ENCODE measurements at places on chromosomes 7 and 10.
A peak's percentile ranks its signal among the peaks of the same experiment; 100 is the strongest.

GRCh38 chr7:30157204-30157603, 22.4 kb downstream of the MTURN start:
- no peak for DNase-seq

- no peak for DNase-seq
Observed at GRCh38 chr10:62538606-62539005, 164.4 kb downstream of the ZNF365 start.

DNA sequence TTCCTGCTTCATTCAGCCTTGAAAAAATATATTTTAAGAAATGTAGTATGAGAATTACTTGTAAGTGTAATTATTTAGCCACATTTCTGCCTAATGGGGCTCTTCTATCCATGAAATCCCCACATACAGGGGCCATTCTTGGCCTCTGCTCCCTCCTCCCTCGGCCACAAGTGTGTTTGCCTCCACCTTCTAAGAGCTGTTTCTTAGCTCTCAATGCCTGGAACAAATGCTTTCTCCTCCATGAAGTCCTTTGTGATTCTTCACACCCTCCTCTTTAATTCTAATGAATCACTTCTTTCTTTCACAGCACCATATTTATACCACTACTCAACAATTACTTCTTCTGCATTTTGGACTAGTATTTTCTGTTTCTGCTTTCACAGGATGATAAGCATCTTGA, 88.8 kb upstream of the BET1 start:
- DNase-seq = no peak

DNA sequence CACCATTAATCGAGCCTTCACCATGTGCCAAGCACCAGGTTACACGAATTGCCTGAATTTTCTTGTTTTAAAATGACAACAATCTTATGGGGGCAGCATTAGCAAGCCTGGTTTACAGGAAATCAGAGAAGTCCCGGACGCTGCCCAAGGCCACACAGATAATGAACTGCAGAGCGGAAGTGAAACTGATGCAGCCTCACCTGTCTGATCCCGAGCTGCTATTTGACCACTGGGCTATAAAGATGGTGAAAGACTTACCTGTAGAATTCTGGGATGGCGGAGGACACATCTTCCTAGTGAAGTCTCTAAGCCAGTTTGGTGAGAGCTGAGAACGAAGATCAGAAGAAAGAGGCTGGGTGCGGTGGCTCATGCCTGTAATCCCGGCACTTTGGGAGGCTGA, 21.7 kb upstream of the GALNTL5 start:
- no peak for DNase-seq

GRCh38 chr10:3625959-3626751, 158.9 kb downstream of the KLF6 start:
- DNase-seq = no peak

DNA sequence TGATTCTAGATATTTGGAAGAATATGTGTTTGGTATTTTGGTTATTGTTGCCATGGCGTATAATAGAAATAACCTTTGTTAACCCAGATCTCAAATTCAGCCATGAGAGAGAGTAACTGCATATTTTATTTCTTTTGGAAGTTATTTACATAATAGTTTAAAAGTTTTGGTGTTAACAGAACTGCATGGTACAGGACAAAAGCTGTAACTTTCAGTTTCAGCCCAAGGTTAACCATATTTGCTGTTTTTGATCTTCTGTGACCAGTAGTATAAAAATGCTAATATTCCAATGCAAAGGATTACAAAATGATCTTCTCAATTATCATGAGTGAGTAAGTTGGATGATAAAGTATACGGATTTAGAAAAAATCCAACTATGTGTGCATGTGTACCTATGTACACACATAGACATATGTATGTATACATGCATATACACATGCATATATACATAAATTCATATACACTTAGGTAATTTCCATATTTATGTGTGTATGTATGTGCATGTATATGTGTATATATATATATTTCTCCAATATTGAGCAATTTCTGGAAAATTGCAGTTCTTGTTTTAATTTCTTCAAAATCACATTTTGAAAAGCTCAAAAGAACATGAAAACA, 38.0 kb upstream of the PIP4K2A start:
- no peak for DNase-seq

- DNase-seq = no peak
Observed at GRCh38 chr7:113775401-113775800, 143.4 kb downstream of the PPP1R3A start.

DNA sequence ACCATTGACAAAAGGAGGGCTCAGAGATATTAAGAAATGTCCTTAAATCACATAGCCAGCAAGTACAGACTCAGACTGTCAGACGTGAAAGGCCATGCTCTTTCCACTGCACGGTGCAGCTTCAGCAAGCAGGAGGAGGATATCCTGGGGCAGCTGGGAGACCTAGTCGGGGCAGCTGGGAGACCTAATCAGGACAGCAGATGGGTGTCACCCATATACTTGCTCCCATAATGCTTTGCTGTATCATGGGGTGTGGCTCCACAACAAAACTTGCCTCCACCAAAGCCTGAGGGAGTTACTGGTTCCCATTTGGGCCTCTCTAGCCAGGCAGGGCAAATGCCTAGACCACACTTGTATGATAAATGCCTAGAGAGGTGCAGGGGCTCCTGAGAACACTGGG, 55.4 kb downstream of the GRID1 start:
- no peak for DNase-seq

- no peak for DNase-seq
Observed at GRCh38 chr10:42979721-42980467, 97.0 kb upstream of the RET start.

DNA sequence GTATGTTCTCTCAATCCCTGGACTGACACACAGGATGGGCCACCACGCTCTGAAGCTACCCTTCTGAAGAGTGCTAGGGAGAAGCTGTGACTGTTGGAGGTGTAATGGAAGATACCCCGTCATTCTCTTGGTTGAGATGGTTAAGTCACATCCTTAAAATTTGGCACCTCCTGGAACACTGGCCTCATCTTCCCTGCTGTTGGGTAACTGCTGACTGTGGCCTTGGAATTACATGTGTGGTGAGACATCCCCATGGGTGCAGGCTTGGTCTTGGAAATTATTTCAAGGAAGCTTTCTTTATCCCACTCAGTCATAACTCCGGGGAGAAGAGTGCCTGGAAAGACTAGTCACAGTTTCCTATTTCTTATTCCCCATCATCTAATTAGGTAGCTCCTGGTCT, 62.0 kb downstream of the LRMDA start:
- no peak for DNase-seq

- peak; percentile 59 for DNase-seq
Observed at GRCh38 chr10:3807211-3807927, 22.4 kb upstream of the KLF6 start.

- DNase-seq = no peak
Observed at GRCh38 chr7:138324941-138325340, 135.1 kb upstream of the TRIM24 start.

DNA sequence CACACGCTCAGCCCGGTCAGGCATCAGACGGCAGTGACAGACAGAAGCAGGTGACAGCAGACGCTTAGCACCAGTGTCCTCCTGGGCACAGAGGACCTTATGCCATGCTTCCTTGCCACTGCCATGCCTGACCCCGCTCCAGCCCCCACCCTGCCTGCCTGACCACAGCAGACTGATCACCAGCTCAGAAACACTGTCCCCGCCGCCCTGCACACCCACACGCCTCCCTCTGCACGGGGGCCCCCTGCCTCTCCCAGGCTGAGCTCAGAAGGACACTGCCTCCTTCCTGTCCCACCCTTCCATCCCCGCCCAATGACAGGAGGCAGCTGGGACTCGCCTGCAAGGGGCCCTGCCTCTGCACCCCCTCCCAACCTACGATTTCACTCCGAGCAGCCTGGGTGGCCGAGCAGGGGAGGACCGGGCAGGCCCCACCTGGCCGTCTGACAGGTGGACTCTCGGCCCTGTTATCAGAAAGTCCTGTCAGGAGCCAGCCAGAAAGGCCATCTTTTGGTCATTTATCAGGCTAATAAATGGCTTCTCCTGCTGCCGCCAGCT, 183.4 kb downstream of the ELFN1 start:
- DNase-seq = no peak

- DNase-seq = no peak
Observed at GRCh38 chr7:75971961-75972763, 22.2 kb downstream of the TMEM120A start.

GRCh38 chr7:1928645-1929348, 258.7 kb downstream of the ELFN1 start:
- no peak for DNase-seq

- DNase-seq = no peak
Observed at GRCh38 chr7:151010307-151011096, 13.8 kb downstream of the ATG9B start.

DNA sequence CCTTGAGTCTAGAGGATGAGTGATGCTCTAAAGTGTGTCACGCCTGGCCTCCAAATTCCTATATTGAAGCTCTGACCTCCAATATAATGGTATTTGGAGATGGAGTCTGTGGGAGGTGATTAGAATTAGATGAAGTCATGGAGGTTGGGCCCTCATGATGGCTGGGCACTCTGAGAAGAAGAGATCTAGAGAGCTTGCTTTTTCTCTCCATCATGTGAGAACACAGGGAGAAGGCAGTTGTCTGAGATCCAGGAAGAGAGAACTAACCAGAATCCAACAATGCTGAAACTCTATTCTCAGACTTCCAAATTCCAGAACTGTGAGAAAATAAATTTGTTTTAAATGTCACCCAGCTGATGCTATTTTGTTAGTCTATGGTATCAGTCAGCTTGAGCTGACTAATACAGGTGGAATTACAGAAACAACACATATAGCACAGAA, 15.1 kb downstream of the RNF216 start:
- no peak for DNase-seq

- DNase-seq = no peak
Observed at GRCh38 chr10:88754287-88754686, 5.5 kb upstream of the LIPN start.

DNA sequence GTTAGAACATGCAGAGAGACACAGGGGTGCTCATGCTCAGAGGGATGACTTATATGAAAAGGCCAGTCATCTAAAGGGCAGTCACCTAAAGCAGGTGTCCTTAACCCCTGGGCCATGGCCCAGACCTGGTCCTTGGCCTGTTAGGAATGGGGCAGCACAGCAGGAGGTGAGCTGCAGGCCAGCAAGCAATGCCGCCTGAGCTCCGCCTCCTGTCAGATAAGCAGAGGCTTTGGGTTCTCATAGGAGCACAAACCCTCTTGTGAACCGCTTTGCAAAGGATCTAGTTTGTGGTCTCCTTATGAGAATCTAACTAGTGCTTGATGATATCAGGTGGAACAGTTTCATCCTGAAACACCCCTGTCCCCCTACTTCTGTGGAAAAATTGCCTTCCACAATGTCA, 14.5 kb downstream of the ANKRD7 start:
- no peak for DNase-seq

DNA sequence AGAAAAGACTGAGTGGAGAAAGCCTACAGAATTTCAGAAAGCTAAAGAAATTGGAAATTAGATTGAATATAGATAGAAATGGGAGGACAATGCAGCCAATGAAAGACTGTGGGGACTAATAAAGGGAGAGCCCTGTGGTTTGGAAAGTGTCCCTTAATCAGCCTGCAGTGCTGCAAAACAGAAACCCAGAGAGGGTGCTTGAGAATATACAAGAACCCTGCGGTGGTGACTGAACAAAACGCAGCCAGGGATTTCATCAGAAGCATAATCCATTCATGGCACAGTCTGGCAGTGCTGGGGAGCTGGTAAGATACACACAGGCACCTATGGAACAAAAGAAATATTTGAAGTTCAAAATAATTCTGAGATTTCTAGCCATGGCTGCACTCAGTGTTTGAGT, 19.1 kb downstream of the CEP41 start:
- no peak for DNase-seq

DNA sequence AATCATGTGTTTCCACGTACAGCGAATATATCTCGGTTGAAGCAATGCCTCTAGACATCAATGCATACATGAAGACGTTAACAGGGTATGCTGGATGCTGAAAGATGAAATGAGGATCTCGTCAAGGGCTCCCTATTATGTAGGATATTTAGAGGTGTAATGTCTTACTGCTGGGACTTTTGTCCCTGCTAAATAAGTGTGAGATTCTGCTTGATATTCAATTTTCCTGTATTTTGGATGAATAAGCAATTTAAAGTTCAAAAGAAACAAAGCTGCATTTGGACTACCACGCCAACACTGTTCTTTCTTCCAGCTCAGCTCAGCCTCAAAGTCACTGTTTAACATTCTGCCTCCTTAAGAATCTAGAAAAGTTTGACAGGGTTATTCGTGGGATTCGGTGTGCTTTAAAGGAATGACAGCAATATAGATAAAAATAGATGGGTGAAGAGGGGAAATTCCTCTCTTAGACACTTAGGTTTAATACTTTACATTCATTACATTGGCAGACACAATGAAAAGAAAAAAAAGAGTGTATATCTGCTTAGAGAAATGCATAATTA, 110.1 kb upstream of the RHEB start:
- DNase-seq = no peak

GRCh38 chr10:108848046-108848445, 1075.3 kb downstream of the XPNPEP1 start:
- no peak for DNase-seq

GRCh38 chr10:126302476-126302756, 85.9 kb downstream of the ADAM12 start:
- DNase-seq = peak; percentile 3

GRCh38 chr7:90613088-90613498, 17.0 kb downstream of the CDK14 start:
- no peak for DNase-seq

DNA sequence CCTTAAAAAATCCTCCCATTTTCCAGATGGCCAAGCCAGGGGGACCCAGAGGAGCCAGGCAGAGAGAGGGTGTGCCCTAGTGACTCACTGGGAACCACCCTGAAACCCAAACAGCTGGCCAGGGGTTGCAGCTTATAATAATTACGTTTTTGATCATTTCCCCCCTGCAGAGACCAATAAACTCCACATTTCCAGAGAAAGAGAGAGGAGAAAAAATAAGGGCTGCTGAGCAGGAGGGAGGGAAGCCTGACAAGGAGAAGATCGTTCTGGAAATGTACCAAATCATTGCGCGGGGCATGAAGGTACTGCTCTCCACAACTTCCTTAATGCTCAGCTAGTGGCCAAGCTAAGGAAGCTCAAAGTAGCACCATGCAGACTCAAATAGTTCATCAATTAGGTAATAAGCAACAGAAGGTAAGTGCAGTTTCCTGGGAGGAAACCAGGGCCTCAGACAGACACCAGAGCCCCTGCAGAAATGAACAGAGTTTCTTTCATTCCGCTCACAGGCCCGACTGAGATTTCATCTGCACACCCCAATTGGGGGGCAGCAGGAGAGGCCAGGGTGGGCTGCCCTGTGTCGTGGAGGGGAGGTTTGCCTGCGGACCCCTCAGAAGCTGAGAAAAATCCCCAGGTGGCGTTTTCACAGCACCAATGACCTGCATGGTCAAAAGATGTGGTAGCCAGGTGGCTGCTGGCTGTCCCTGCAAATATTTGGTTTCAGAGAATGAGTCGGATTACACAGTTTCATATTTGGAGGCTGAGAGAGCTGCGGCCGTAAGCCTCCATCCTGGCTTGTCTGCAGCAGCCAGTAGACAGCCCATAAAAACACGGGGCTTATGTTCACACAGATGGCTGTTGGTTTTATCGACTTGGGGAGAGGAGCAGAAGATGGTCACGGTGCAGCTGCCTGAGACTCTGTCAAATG, 153.2 kb upstream of the LYZL2 start:
- DNase-seq = no peak

All from foreskin melanocyte (primary cell).